Stimulated activated CD4-positive, alpha-beta T cell treated with anti-CD3 and anti-CD28 coated beads, Interleukin-12 subunit alpha, Interleukin-12 subunit beta, amount 100 ng/mL, for 24 hours (primary cell): ENCODE measurements at places on chromosomes 2 and 18.

- no peak for DNase-seq
Measured at GRCh38 chr2:238119756-238120462, 18.6 kb upstream of the KLHL30 start.

DNA sequence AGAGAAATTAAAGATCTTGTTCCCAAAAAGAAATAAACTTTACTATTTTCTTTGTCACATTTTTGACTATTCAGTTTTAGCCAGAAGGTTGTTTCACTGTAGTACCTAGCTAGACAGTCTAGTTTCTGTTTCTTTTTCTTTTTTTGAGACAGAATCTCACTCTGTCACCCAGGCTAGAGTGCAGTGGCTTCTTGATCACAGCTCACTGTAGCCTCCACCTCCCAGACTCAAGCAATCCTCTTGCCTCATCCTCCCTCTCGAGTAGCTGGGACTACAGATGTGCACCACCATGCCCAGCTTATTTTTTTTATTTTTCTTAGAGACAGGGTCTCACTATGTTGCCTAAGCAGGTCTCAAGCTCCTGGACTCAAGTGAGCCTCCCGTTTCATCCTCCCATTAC is 2.2 kb downstream of the RBM45 start:
- DNase-seq, result no peak

DNA sequence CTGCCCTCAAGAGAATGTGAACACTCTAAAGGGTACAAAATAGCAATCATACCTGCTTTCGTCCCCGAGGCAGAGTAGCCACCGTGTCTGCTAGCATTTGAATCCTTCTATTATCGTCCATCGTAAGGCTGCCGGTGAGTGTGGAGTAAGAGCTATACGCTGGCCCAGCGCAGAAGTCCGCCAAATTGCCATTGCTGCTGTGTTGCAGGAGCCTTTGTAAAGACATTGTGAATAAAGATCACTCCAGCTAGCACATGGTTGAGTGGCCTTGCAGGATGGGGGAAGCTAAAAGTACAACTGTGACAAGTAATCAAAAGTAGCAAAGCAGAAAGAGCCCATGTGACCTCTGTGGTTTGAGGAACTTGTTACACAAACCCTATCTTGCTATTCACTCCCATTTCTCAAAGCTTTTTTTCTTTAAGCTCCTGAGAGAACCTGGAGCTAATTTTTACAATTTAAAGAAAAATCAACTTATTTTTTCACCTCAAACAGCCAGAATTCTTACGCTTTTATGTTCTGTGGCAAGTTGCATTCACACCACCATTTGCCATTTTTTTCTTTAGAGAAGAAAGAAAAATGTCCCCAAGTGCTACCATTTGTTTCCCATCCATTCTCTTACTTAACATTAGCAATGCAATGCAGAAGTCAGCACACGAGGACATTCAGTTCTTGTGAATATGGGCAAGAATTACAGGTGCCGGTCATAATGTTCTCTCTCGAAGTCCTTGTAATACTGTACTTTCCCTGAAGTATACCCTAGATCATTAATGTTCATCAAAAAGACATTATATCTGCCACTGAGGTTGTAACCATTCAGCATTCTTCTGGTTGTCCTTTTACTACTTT is at the start of gene CYTIP:
Gene CYTIP, minus strand, starts transcription at position 295 of the 846 bp plus-strand sequence. Its CDS starts 69 bp downstream, at position 226.
- DNase-seq, result no peak

- DNase-seq, result no peak
Measured at GRCh38 chr18:1012775-1013174, 108.1 kb downstream of the ADCYAP1 start.

- DNase-seq, result no peak
Measured at GRCh38 chr18:70072678-70073077, 125.0 kb upstream of the CD226 start.

GRCh38 chr18:69484699-69485396 is 84.2 kb downstream of the DOK6 start:
- DNase-seq, result no peak

DNA sequence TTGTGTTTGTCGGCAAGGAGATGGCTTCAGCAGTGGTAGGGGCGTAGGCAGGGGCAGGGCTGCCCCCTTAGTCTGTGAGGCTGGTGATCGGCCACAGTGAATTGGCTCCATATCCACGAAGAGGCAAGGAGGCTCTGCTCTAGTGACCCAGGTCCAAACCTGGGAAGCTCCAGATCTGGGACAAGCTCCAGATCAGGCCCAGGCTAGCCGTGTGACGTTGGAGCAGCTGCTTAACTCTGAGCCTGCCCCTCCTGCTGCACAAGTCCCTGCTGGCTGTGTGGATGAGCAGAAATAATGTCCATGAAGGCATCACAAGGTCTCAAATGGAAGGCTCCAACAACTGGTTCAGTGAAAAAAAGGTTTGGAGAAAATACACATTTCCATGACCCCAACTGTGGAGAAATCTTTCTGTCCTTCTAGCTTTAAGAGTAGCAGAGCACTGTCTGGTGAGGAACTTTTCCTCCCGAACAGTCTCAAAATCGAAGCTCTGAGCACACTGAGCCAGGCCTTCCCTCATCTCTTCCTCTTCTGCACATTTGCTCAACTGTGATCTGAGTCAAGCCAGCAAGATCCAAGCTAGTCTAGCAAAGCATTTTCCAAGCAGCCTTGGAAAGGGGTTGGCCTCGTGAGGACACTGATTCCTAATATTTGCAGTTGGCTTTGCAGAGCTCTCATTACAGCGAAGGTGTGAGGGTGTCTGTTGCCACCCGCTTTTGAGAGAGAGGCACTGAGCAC is 67.0 kb upstream of the TCF7L1 start:
- no peak for DNase-seq
